ENCODE measurements at places on chromosomes 3 and 15. TPM values are rescaled to one million over a fixed set of nuclear protein-coding genes. Genes with fewer than 3 reads are reported as not detected.

- H3K36me3 ChIP-seq: no peaks in the 10 kb centered on the region
- DNase-seq: no peak
Measured at GRCh38 chr3:27138562-27138961, 230.6 kb downstream of the NEK10 start.

DNA sequence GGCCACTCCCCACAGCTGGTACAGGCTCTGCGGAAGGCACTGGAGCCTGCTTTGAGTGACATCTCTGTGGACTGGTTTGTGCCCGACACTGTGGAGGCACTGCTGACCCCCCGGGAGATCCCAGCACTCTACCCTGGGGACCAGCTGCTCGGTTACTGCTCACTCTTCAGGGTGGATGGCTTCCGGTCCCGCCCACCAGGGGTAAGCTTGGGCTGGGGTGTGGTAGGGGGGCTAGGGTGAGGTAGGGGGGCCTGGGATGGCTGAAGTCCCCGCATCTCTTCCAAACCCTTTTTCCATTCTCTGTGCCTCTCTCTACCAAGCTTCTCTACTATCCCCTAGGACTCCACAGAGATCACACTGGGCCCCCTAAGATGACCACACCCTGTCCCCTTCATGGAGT is 7.8 kb downstream of the VWA5B2 start:
- peaks cover 2% of the 10 kb centered on the region for H3K4me1 ChIP-seq
- peaks cover 2% of the 10 kb centered on the region for H3K36me3 ChIP-seq
- no peak overlapping the region for H3K27ac ChIP-seq
- no peak for DNase-seq

DNA sequence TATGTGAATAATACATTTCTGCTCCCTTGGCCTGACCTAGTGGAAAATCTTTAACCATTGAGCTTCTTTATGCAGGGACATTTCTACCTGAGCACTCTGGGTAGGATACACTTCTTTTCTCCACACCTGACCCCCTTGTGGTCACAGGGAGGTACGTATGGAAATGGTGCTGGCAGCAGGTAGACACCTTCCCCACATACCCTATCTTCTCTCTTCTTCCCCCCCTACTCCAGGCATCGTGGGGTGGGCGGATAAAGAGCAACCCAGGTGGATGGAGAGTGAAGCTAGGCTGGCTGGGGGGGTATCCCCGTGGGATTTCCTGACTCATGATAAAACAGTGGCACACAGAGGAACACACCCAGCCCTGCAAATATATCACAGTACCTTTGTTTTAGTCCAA is 312.1 kb downstream of the ARRDC4 start:
- no peaks in the 10 kb centered on the region for H3K4me1 ChIP-seq
- no peak for DNase-seq
- H3K27ac ChIP-seq: no peak overlapping the region
- no peak overlapping the region for H3K4me3 ChIP-seq

The ALDH1L1 gene
- not detected for total RNA-seq

The UBAP1L gene
- 2.7 TPM for total RNA-seq

The PLIN1 gene
- total RNA-seq: 0.34 TPM
